ENCODE measurements at places on chromosomes 5 and 9. TPM values are rescaled to one million over a fixed set of nuclear protein-coding genes. Genes with fewer than 3 reads are reported as not detected.

DNA sequence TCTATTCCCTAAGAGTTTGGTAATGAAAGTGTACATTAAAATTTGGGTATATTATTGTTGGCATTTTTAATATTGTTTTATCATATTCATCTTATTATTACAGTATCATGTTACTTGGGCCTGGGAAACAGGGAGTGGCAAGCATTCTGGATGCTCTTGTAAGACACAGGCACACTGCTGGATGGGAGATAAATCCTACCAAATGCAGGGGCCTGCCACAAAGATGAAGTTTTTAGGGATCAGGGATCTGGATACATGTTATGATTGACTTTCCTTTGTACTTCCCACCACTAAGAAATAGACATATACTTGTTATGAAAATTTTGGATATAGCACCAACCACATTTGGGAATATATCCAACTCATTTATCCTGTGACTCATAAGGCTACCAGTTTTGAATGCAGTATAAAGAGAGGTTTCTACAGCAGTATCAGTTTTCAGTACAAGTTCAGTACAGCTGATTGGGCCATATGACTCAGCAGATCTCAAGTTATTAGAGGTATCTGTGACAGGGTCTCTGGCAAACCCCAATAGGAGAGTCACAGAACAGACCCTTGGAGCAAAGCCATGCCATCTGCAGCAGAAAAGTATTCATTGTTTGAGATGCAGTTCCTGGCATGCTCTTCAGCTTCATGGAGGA, 360.1 kb downstream of the DMAC1 start:
- H3K27me3 ChIP-seq = no peaks in the 10 kb centered on the region
- peak; percentile 31 for DNase-seq
- no peaks in the 10 kb centered on the region for H3K36me3 ChIP-seq
- H3K4me3 ChIP-seq = no peak overlapping the region
- 0 out of 2 replicates have a peak, but pooled peaks cover 4% of the 10 kb centered on the region for H3K4me1 ChIP-seq
- H3K27ac ChIP-seq = no peak overlapping the region

GRCh38 chr5:96404191-96404867, 28.7 kb downstream of the PCSK1 start:
- H3K4me3 ChIP-seq = no peak overlapping the region
- H3K4me1 ChIP-seq = peaks cover 12% of the 10 kb centered on the region
- H3K27ac ChIP-seq = no peak overlapping the region
- no peaks in the 10 kb centered on the region for H3K36me3 ChIP-seq
- no peaks in the 10 kb centered on the region for H3K27me3 ChIP-seq

DNA sequence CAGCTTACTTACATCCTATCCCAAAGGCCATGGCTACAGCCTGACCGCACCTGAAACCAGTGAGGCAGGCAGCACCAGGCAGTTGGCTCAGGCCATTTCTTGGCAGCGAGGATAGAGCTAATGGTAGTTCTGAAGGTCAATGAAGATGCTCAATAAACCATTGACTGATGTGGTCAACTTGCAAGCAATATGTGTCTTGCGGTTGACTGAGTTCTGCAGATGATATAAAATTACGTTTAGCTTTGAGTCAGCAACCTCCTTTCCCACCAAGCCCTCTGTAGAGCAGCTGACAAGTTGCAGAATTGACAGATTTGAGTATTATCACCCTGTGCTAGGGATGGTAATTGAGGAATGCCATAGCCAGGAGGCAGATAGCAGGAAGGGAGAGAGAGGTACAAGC, 189.0 kb upstream of the PUM3 start:
- H3K4me1 ChIP-seq = no peaks in the 10 kb centered on the region
- H3K27me3 ChIP-seq = no peaks in the 10 kb centered on the region
- no peak for DNase-seq
- no peaks in the 10 kb centered on the region for H3K36me3 ChIP-seq
- no peak overlapping the region for H3K27ac ChIP-seq

GRCh38 chr5:98513380-98513779, 260.1 kb upstream of the RGMB start:
- no peak overlapping the region for H3K27ac ChIP-seq
- no peaks in the 10 kb centered on the region for H3K36me3 ChIP-seq
- H3K27me3 ChIP-seq = no peaks in the 10 kb centered on the region
- peaks cover 14% of the 10 kb centered on the region for H3K4me1 ChIP-seq
- H3K4me3 ChIP-seq = no peak overlapping the region

The PGGT1B gene
- 17.8 TPM for polyA plus RNA-seq

The AGXT2 gene
- polyA plus RNA-seq = not detected

The MYOZ3 gene
- 0.71 TPM for polyA plus RNA-seq

The CD72 gene
- 1.9 TPM for polyA plus RNA-seq

DNA sequence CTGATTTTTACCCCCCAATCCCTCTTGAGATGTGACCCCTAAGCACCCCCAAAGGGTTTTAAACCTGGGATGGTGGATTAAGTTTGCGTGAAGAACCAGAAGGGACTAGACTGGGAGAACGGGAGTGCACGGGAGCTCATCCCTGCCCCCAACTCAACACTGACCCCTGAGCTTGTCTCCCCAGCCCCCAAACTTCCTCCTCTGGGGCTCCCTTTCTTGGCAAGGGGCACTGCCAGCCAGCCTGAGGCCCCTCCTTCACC, 5.0 kb upstream of the SET start:
- H3K4me1 ChIP-seq = peaks cover 13% of the 10 kb centered on the region
- H3K27ac ChIP-seq = peak overlapping the region; percentile 90
- H3K27me3 ChIP-seq = no peaks in the 10 kb centered on the region
- peak overlapping the region; percentile 90 for H3K4me3 ChIP-seq

GRCh38 chr5:96931605-96932004, 4.3 kb upstream of the LNPEP start:
- H3K4me1 ChIP-seq = peaks cover 12% of the 10 kb centered on the region
- H3K4me3 ChIP-seq = no peak overlapping the region
- H3K27me3 ChIP-seq = no peaks in the 10 kb centered on the region
- DNase-seq = no peak

The LRRTM2 gene
- polyA plus RNA-seq = 0.22 TPM

DNA sequence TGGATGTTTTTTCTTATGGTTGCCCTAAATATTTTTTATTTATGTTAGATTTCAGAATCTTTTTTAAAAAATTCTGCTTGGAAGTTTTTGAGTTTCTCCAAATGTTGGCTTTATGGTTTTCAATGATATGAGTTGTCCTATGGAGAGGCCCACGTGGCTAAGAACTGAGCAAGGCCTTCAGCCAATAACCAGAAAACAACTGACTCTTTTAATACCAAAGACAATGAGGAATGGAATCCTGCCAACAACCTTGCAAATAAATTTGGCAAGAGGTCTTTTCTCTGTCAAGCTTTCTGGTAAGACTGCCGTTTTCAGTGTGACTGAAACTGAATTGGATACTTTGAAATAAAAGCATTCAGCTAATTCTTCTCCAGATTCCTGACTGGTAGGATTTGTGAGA, 1740.1 kb upstream of the WWC1 start:
- H3K27me3 ChIP-seq = no peaks in the 10 kb centered on the region
- no peaks in the 10 kb centered on the region for H3K4me1 ChIP-seq
- H3K4me3 ChIP-seq = no peak overlapping the region
- no peak for DNase-seq

DNA sequence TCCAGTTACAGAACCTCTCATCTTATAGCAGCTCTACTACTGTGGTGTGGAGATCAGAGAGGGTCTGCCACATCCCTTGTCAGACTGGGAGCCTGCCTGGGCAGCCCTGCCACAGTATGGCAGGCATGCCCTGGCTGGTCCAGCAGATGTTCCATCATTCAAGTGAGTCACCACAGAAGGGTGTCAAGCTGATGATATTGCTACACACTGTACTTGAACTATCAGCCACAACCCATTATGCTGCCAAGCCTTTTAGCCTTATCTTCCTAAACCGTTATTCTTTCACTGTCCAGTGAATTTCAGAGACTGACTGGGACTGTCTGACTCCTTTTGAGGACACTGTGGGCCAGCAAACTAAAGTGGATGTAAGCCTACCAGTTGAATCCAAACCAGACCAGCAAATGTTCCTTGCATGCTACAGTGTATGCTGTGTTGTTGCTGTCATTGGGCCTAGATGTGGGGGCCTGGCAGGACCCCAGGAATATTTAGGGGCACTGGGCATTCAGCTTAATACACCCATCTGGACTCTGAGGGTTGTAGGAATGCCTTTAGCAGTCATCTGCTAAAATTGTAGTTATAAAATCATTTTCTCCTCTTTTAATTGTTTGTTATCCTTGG, 202.6 kb downstream of the NR3C1 start:
- peak overlapping the region; percentile 57 for H3K27ac ChIP-seq
- H3K4me1 ChIP-seq = peaks cover 56% of the 10 kb centered on the region
- H3K27me3 ChIP-seq = no peaks in the 10 kb centered on the region
- no peaks in the 10 kb centered on the region for H3K36me3 ChIP-seq
- DNase-seq = peak; percentile 87

The TOR2A gene
- 10.3 TPM for polyA plus RNA-seq

DNA sequence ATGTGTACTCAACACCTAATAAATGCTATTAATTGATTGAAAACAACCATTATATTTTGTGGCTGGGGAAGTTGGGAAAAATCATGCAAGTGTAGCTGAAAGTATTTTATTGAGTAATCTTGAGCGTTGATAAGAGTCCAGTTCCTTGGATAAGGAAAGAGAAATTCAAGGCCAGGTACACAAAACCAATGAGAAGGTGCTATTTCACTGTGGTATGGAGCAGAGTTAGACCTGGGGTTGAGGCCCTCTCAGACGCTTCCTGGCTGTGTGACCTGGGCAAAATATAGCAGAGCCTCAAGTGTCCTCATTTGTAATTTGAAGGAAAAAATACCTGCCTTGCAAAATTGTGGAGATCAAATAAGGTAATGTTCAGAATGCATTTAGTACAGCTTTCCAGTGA, 50.1 kb downstream of the GALNT10 start:
- H3K4me1 ChIP-seq = peaks cover 10% of the 10 kb centered on the region
- no peak overlapping the region for H3K4me3 ChIP-seq
- H3K36me3 ChIP-seq = no peaks in the 10 kb centered on the region
- no peaks in the 10 kb centered on the region for H3K27me3 ChIP-seq

Measured in GM23248 (cell line).